ENCODE measurements at places on chromosomes 1 and 21.

GRCh38 chr1:86733340-86733739 lies 29.0 kb downstream of the SH3GLB1 start:
- no peak for DNase-seq

DNA sequence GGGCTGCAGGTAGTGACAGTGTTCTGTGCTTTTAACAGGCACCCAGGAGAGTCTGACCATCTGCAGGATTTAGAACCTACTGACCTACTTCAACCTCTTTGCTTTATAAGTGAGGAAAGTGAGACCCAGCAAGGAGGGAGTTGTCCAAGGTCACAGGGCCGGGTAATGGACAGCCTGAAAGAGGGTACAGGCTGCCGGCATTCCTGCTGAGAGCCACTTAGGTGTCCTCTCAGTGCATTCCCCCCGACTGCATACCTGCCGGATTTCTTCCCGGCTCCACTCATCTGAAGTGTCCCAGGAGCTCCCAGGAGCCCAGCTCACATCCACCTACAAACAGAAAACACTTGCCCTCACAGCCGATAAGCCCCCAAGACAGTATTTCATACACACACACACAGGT lies 13.9 kb downstream of the PHLDA3 start:
- no peak for DNase-seq

DNA sequence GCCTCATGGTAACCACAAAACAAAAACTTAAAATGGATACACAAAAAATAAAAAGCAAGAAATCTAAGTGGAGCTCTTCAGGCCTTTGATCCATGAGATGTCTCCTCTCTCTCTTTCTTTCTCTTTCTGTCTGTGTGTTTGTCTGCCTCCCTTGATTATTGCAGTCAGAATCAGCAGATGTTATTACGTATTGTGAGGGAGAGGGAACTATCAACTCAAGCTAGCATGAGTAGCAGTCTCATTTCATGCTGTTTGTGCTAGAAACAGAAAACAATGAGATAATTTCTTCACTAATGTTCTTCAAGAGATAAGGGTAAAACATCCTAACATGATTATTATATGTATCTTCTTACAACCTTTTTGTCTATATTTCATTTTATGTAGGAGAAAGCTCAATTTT lies 103.7 kb upstream of the PDC start:
- no peak for DNase-seq

- no peak for DNase-seq
These were observed 28.3 kb downstream of the SLC30A7 start for GRCh38 chr1:100924212-100924611.

DNA sequence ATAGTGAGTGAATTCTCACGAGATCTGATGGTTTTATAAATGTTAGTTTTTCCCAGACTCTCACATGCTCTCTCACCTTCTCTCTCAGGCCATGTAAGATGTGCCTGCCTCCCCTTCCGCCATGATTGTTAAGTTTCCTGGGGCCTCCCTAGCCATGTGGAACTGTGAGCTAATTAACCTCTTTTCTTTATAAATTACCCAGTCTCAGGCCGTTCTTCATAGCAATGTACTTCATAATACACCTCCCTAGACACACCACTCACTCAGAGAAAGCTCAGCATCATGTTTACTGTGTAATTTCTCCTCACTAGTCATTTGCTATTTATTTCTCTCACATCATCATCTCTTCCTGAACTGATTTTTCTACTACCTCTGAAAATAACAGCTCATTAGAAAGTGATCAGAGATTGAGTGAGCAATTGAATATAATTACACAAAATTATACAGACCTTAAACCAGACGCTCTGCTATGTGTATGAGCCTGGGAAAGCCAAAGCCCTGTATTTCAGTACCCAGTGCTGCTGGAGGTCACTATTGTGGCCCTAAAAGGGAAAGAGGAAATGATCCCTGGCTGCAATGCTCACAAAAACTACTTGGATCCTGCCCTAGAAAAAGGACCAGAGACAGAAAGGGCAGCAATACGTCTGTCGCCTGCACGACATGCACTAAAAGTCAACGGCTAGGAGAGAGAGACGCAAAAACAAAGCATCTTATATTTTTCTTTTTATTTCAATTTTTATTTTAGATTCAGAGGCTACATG lies 284.5 kb downstream of the DSCAM start:
- no peak for DNase-seq

DNA sequence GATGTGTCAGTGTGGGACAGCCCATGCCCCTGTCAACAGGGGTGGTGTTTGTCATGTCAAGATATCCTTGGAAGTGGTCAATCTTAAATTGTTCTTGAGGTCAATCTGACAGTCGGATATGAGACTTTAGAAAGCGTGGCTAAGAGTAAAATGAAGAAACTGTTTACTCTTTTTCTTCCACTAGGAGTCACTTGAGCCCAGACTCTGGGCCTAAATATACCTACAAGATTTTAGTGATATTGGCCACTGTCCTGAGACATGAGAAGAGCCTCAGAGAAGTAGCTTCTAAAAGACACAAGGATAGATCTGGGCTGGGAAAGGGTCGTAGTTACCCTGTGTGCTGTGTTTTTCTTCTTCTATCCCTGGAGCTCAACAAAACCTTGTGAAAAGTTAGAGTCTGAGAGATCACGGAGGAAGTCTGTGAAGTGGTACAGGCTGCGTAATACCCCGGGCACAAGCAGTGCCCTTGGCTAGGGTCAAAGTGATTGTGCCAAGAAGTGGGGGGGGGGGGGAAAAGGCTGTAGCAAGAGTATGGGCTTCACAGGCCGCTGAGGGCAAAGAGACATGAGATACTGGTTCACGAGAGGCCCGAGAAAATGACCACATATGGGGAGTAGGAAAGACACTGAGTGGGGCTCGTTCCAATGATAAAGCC lies 355.2 kb upstream of the GREM2 start:
- DNase-seq, result no peak

- DNase-seq, result no peak
These were observed 38.1 kb upstream of the POU3F1 start for GRCh38 chr1:38084700-38085099.

DNA sequence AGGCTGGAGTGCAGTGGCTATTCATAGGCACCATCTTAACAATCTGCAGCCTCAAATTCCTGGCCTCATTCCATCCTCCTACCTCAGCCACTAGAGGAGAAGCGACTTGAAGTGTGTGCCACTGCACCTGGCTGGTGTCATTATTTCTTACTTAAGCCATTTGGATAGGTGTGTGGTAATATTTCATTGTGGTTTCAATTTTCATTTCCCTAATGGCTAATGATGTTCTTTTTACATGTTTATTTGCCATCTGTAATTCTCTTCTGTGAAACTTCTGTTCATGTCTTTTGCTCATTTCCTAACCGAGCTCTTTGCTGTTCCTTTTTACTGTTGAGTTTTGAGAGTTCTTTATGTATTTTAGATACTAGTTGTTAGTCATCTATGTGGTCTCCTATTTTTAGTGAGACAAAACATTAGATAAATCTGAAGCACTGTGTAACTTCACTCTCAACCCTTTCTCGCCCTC lies 66.8 kb downstream of the SLC27A3 start:
- no peak for DNase-seq

GRCh38 chr1:37480581-37481288 lies 6.4 kb downstream of the ZC3H12A start:
- DNase-seq, result no peak

DNA sequence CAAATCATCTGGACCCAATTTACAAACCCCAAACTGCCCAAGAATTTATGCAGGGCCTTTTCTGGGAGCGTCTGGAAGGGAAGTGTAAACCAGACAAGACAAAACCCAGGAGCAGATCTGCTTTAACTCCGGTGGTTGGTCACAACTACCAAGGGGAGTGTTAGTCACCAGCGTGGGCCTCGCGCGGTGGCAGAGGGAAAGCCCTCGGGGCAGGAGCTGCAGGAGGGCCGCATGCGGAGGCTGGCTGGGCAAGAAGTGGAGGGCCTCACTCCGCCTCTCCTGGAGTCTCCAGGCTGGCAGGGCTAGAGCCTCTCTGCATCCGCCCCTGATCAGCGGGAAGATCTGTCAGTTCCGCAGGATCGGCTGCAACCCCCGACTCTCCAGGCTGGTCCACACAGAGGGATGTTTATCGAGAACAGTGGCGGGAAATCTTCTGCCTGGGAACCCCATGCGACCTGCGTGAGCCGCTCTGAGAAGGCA lies 2.0 kb downstream of the COL24A1 start:
- no peak for DNase-seq

GRCh38 chr1:156126043-156126629 lies 11.6 kb downstream of the LMNA start:
- peak; percentile 82 for DNase-seq

DNA sequence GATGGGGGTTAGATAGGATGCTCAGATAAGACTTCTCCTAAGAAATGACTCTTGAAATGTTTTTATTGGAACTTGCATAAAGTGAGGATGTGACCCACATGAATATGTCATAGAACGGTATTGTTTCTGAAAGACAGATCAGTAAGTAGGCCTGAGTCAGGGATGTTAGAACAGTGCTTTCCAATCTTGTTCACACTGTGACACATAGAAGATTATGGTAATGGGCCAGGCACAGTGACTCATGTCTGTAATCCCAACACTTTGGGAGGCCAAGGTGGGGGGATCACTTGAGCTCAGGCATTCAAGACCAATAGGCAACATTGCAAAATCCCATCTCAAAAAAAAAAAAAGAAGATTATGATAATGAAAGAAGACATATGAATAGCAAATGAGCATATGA lies 32.9 kb downstream of the FMO4 start:
- no peak for DNase-seq

DNA sequence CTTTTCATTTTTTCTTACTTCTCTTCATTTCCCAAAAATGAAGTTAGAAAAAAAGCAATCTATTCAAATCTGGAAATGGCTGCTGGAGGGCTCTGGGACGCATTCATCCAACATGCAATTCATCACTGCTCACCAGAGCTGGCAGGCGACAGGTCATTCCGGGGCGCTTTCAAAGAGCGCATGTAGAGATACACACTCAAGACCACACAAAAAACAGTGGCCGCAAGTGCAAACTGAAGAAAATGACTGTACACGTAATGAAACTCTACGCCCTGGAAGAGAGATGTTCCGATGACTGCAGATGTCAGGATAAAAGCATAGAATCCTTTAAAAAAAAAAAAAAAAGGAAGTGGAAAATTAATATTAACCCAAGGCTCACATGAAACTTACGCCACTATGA lies 15.5 kb downstream of the LBR start:
- no peak for DNase-seq

DNA sequence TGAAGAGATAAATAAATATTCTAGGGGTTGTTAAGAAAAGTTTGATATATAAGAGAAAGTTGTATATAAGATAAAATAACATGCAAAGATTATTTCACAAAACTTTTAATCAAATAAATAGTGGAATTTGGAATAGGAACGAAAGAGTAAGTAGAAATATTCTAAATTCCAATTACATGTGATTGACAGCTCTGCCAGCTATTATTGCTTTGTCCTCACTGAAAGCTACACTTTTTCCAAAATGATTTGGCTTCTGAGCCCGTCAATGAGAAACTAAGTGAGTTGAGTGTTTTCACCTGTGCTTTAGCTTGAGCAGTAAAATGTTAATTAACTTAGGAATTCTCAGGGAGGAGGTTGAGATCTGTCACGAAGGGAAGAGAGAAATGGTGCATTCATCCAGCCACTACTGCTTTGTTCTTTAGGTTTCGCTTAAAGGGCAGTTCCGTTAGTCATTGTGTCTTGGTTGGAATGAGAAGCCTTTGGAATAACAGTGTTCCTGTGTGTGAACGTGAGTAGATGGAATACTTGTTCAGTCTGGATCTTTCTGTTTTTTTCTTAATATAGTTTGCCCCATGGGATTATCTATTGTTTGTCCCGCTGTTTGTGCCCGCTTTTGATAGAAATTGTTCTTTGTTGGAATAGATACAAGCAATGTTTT lies 63.3 kb upstream of the CR1L start:
- DNase-seq, result no peak

Measured in effector memory CD4-positive, alpha-beta T cell (primary cell).